ENCODE measurements at places on chromosomes 7 and 10. TPM values are rescaled to one million over a fixed set of nuclear protein-coding genes. Genes with fewer than 3 reads are reported as not detected.

DNA sequence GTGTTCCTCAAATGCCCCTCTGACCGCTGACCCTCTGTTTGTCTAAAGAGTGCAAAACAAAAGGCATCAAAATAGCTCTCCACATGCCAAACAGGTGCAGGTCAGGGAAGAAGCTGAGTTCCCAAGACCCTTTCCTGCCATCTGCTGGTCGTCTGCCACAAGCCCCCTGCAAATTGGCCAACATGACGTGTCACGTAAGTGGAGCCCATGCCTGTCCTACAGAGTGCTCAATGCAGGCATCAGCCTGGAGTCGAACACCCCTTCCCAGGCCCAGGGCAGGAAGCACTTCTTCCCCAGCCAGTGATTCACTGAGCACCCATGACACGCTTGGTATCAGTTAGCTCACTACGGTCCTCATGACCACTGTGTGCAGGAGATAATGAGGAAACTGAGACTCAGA lies 14.1 kb downstream of the TMEM72 start:
- peak; percentile 31 for DNase-seq

DNA sequence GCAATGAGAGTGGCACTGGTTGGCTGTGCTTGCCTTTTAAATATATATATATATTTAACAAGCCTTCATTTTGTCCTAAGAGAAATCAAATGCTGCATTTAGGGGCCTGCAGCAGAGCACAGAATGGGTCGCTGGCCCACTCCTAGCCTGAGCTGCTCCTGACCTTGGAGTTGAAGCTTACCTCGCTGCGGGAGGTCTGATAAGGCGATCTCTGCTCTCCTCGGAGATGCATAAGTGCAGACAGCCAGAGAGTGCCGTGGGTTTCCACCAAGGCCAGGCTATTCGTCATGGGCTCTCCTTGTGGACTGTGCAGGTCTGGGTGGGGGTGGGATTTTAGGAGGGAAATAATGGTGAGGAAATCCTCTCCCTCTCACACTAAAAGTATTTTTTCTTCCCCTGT lies 99.5 kb upstream of the IKZF1 start:
- DNase-seq: no peak

GRCh38 chr7:128322040-128322643 lies 21.6 kb downstream of the RBM28 start:
- DNase-seq: no peak

DNA sequence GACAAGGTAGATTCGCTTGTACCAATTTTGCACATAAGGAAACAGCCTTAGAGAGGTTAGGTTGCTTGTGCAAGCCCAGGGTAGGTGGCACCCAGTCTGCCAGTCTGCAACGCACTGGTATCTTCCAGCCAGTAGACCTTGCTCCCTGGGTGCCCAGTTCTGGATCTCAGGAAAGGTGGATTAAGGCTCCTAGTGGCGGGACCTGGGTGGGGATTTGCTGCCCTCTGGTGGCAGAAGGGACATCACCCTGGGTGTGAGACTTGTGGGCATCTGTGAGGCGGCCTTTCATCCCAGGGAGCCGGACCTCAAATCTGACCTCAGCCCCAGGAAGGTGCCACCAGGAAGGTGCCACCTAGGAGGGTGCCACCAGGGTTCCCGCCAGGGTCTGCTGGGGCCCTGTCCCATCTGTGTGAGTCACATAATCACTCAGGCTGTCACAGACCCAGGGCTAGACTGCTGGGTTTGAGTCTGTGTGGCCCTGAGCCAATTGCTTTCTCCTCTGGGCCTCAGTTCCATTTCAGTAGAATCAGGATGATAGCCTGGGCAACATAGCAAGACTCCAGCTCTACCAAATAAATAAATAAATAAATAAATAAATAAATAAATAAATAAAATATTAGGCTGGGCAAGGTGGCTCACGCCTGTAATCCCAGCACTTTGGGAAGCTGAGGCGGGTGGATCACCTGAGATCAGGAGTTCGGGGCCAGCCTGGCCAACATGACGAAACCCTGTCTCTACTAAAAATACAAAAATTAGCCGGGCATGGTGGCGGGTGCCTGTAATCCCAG lies 5.3 kb upstream of the PRKRIP1 start:
- DNase-seq: peak; percentile 84

DNA sequence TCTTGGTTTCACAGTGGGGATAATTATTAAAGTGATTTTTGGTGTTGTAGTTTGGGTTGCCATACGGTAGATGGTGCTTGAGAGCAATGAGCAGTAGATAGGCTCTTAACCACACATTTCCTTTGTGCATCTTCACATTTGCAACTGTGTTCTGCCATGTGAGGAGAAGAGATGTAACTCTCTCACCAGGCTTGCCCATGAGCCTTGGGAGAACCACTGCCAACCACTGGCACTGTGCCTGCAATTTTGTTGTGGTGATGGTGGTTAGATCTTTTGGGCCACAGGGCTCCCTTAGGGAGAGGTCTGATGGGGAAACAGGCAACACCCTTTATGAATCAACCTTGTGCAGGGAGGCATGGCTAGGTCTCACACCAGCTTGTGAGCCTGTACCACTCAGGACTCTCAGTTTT lies 204.3 kb downstream of the CCDC7 start:
- no peak for DNase-seq

- DNase-seq: peak; percentile 48
Observed at GRCh38 chr7:151793531-151793951, 83.4 kb downstream of the PRKAG2 start.

GRCh38 chr10:76998451-76998850 lies 639.2 kb downstream of the KCNMA1 start:
- DNase-seq: no peak

- no peak for DNase-seq
Observed at GRCh38 chr7:7651479-7651878, 10.9 kb downstream of the UMAD1 start.

DNA sequence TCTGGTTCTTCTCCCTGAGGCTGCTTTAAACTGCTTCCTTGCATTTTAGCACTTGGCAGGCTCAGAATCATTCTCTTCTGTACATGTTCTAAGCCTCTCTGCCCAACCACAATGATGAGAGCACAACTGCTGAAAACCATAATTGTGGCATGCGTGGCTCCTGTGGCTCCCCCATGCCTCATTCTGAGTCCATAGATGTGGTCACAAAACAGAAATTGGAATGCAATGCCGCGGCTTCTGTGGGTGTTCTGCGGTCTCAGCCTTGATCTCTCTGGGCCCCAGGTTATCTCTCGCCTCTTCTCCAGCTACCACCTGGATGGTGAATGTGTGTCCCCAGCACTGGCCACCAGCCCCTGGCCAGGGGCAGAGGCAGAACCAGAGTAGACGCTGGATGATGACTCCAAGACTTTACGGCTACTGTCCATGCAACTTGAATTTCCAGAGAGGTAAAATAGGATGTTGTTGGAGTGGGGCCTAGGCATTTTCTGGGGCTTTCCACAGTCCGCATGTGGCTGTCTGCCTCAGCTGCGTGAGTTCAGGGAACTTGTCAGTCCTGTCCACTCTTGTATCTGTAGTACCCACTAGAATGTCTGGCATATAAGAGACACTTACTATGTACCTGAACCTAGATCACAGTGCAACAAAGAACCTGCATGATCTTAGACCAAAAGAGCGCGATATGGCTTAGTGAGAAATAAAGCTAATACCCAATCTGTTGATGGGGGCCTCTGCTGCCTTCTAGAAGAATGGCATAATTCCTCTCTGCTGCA lies 52.4 kb upstream of the ADRB1 start:
- DNase-seq: no peak

Gene SLC16A9
- 35.6 TPM for total RNA-seq

Gene GRID1
- 17.2 TPM for total RNA-seq

Gene GIMAP2
- total RNA-seq: 6.7 TPM

Gene SCIN
- total RNA-seq: 0.67 TPM
